Ovary (tissue), 10 donors: ENCODE measurements at places on chromosomes 1 and 21. TPM values are rescaled to one million over a fixed set of nuclear protein-coding genes. Genes with fewer than 3 reads are reported as not detected.

SLC9C2 gene
- 0.65 TPM for total RNA-seq

EFNA4 gene
- total RNA-seq, result 14.1 TPM

CRYAA gene
- total RNA-seq, result not detected

GRCh38 chr1:27296773-27297291, 25.1 kb upstream of the TMEM222 start:
- no peak overlapping the region for H3K27ac ChIP-seq
- H3K36me3 ChIP-seq, result no peaks in the 10 kb centered on the region
- H3K4me3 ChIP-seq, result no peak overlapping the region
- no peaks in the 10 kb centered on the region for H3K27me3 ChIP-seq
- H3K4me1 ChIP-seq, result no peaks in the 10 kb centered on the region

DNA sequence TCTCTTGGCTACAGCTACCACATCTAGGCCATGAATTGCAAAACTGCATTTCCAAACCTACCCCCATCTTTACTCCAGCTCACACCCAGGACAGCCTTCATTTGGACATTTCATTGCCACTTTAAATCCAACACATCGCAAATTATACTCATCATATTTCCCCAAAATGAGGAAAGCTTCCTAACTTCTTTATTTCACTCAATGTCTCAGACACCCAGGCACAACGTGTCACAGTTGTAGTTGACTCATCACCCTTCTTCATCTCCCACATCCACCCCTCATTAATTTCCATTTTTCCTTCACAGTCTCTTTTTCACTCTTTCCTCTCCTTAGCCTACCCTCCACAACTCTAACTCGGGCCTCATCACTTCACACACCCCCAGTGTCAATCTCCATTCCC, 6.7 kb downstream of the OTUD7B start:
- no peak overlapping the region for H3K4me3 ChIP-seq
- H3K27me3 ChIP-seq, result no peaks in the 10 kb centered on the region
- no peaks in the 10 kb centered on the region for H3K36me3 ChIP-seq
- no peak for DNase-seq

GRCh38 chr1:107404756-107405155, 263.9 kb downstream of the NTNG1 start:
- H3K4me1 ChIP-seq, result no peaks in the 10 kb centered on the region
- no peaks in the 10 kb centered on the region for H3K36me3 ChIP-seq
- no peaks in the 10 kb centered on the region for H3K27me3 ChIP-seq
- no peak overlapping the region for H3K27ac ChIP-seq
- H3K4me3 ChIP-seq, result no peak overlapping the region
- no peak for DNase-seq

DNA sequence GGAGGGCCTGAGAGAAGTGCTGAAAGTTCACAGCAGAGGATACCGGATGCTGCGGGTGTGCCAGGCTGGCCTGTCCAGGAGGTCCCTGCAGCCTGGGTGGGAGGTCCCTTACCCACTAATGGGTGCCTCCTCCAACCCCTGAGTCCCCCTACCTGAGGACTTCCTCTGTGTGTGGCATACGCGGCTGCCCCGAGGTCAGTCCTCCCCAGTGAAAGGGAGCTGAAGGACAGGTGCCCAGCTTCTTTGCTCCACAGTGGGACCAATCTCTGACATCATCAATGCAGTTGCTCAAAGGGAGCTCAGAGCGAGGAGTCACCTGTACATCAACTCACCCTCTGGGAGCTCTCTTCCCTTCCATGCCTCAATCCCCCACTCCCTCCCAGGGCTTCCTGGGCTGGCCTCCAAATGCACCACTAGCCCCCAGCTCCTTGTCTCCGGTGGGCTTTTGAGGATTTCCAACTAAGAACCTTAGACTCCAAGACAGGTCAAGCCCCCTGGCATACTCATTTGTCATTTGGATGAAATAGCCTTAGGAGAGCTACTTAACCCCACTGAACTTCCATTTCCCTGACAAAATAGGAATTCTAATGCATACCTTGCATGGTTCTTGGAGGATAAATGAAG, 53.9 kb downstream of the PDE9A start:
- no peaks in the 10 kb centered on the region for H3K4me1 ChIP-seq
- no peak overlapping the region for H3K4me3 ChIP-seq
- no peaks in the 10 kb centered on the region for H3K36me3 ChIP-seq
- H3K27me3 ChIP-seq, result no peaks in the 10 kb centered on the region
- H3K27ac ChIP-seq, result no peak overlapping the region

- H3K36me3 ChIP-seq, result no peaks in the 10 kb centered on the region
- H3K4me3 ChIP-seq, result no peak overlapping the region
Observed at GRCh38 chr1:241883159-241883558, 35.2 kb downstream of the EXO1 start.

DNA sequence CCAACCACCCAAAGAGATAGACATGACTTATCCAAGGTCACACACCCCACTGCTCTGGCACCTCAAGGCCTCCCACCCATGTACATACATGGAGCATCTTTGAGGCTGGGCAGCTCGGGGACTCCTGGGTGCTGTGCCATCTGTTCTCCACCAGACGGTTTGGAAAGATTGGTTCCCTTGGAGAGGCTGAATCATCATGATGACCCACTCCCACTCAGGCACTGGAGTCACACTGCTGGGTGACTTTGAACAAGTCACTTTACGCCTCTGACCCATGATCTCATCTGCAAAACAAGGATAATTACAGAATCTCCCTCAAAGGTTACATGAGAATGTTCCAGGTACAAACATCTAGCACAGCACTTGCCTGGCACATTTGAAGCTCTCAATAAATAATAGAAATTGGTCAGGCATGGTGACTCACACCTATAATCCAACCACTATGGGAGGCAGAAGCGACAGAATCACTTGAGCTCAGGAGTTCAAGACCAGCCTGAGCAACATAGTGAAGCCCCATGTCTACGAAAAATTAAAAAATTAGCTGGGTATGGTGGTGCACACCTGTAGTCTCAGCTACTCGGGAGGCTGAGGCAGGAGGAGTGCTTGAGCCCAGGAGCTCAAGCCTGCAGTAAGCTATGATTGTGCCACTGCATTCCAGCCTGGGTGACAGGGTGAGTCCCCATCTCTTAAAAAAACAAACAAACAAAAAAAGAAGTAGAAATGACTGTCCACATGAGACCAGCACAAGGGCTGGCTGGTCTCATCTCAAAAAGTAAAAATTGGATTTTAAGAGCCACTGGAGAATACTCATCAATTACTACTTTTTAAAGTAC, 74.9 kb downstream of the RRAGC start:
- no peak overlapping the region for H3K4me3 ChIP-seq
- no peaks in the 10 kb centered on the region for H3K36me3 ChIP-seq
- H3K27ac ChIP-seq, result no peak overlapping the region
- no peaks in the 10 kb centered on the region for H3K27me3 ChIP-seq
